ENCODE measurements at places on chromosomes 16 and 17.

GRCh38 chr16:78290395-78290794 lies 190.9 kb downstream of the WWOX start:
- DNase-seq: no peak

- DNase-seq: no peak
Observed at GRCh38 chr17:74183411-74183810, 20.1 kb upstream of the RPL38 start.

- DNase-seq: peak; percentile 80
Observed at GRCh38 chr17:5584383-5585286, at the start of gene NLRP1. Gene NLRP1, minus strand, starts transcription at chr17:5584509. Its CDS starts 552 bp downstream, at chr17:5583957.

- DNase-seq: no peak
Observed at GRCh38 chr16:1788095-1788707, 5.3 kb downstream of the IGFALS start.

- DNase-seq: no peak
Observed at GRCh38 chr16:87784812-87785211, 19.0 kb upstream of the KLHDC4 start.

GRCh38 chr16:14487579-14487978 lies 142.5 kb downstream of the PARN start:
- no peak for DNase-seq

DNA sequence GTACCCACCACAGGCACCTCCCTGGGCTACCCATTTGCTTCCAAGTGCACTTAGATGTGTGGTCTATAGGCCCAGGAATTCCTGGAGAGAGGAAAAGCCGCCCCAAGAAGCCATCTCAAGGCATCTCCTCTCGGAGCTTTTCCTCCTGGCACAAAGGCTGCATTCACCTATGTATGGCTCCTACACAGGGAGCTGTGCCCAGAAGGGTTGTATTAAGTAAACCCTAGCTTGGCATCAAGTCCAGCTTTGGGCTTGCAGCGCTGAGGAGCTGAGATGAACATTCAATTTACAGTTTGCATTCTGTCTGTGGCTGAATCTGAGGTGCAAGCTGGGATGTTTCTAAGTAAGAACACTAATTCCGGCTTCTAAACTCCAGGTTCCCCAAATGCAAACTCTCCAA lies 81.3 kb downstream of the CDYL2 start:
- DNase-seq: no peak

DNA sequence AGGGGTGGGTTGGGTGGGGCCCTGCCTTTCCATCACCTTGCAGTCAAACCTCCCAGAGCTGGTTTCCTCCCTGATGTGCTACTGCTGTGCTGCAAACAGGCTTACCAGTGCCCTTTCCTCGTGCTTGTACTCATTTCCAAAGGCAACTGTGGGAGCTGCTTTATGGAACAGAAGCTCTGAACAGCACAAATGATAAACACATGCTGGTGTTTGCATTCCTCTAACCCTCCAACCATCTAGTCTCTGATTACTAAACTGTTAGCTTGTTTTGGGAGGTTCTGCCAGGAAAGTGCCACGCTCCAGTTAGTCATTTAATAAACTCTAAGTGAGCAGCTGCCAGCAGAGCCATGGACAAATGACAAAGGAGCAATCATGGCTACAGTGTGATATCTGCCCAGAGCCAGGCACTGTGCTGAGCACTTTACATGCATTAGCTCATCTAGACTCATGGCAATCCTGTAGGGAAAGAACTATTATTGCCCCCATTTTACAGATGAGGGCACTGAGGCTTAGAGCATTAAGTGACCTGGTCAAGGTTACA lies 110.4 kb downstream of the VAT1L start:
- DNase-seq: no peak

DNA sequence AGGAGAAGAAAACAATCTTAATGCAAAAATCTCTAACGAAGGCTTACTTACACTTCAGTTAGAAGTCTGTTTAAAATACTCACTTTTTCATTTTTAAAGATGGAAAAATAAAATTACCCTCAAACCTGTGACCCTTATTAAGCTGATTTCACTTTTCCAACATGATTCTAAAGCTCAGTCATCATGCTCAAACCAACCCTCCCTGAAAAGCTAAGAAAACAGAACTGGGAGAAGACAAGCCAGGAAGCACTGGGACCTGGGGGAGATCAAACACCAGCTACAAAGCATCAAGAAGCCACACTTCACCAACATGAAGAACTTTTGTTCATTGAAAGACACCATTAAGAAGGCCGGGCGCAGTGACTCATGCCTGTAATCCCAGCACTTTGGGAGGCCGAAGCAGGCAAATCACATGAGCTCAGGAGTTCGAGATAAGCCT lies 88.8 kb downstream of the LITAF start:
- no peak for DNase-seq

DNA sequence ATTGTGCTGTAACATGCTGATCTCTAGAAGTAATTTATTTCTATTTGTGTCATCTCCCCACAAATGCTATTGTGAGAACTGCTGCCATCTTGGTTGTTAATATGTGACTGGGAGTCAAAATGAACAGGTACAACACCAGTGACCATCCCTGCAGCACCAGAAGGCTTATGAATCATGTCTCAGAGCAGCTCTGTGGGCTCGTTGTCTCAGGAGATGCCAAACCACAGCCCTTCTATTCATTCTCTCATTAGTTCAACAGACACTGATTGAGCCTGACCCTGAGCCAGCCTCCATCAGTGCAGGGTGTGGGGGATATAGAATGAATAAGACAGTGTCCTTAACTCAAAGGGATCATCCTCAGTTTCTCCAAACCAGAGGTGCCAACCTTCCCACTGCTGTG lies 92.5 kb downstream of the UTP18 start:
- DNase-seq: no peak

DNA sequence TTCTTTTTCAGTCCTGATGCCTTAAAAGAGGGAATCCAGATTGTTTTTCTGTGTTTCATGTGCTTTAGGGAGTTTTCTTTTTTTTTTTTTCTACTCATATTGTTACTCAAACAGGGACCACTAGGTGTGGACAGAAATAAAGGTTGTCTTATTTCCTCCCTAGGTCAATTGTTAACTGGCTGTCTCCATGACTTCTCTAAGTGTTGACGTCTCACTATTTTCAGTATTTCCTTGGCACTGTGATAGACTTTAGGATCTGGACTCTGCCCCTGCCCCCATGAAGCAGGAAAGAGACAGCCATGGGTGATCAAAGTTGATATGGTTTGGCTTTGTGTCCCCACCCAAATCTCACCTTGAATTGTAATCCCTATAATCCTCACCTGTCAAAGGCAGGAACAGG lies 73.7 kb downstream of the AKAP1 start:
- no peak for DNase-seq

- DNase-seq: no peak
Observed at GRCh38 chr16:7083096-7083495, 249.5 kb upstream of the RBFOX1 start.

- DNase-seq: no peak
Observed at GRCh38 chr16:17368951-17369350, 101.8 kb downstream of the XYLT1 start.

GRCh38 chr16:4452674-4453073 lies 21.8 kb downstream of the NMRAL1 start:
- no peak for DNase-seq

- no peak for DNase-seq
Observed at GRCh38 chr17:42118126-42118510, 3.0 kb downstream of the KAT2A start.

GRCh38 chr17:81814748-81815645 lies 11.0 kb downstream of the GCGR start:
- no peak for DNase-seq

- no peak for DNase-seq
Observed at GRCh38 chr17:79107499-79108231, 33.0 kb downstream of the ENGASE start.

GRCh38 chr16:84879569-84880487 lies 60.0 kb downstream of the CRISPLD2 start:
- DNase-seq: no peak

DNA sequence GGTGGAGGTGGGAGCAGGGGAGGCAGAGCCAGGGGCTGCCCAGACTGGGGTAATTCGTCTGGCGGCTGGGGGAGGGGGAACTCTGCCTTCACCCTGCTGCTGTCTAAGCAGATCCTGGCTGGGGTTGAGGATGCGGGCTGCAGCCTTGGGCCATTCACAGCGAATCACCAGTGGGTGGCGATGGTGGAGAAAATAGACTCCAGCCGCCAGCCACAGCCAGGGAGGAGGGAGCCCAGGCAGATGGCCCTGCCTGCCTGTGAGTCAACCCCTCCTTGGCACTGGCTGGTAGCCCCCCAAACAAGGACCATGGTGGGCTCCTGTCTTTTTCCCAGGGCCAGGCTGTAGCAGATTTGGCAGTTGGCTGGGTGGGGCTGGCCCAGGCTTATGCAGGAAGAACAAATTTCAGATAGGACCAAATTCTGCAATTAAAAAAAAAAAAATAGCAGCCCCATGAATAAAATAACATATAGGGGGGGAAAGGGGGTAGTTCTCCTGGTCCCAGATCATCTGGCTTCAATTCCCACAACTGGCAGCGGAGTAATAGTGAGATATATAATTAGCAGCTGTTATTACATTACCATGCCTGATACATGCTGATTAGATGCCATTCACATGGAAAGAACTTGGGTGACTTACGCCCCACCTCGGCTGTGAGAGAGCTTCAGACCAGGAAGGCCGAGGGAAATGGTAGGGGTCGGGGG lies 41.5 kb upstream of the CDH5 start:
- no peak for DNase-seq

DNA sequence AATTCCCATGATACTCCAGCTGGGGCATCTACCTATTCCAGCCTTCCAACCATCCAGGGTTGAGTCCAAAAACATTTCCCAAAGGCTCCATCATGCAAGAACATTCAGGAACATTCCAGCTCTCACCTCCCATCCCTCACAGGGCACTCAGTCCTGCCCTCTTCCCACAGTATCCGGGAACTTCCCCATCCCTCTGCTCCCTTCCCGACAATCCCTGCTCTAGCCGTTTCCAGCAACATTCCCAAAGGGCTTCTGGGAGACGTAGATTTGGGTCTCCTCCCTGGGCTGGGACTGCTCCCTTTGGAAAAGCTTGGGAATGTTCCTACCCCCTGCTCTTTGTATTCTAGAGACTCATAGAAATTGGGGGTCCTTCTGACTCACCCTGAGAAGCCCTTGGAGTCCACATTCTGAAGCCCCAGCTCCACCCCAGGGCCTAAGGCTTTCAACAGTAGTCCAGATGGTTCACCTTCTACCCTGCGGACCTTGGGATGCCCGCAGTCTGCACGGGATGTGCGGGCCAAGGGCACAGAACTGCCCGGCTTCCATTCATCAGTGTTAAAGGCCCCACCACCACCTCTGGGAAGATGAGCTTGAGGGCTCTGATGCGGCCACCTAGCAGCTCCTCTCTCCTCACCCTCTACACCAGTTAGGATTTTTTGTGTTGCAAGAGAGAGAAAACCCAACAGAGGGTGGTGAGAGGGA lies 25.4 kb downstream of the NGFR start:
- DNase-seq: no peak

- no peak for DNase-seq
Observed at GRCh38 chr16:75746359-75746758, 20.1 kb upstream of the CPHXL start.

DNA sequence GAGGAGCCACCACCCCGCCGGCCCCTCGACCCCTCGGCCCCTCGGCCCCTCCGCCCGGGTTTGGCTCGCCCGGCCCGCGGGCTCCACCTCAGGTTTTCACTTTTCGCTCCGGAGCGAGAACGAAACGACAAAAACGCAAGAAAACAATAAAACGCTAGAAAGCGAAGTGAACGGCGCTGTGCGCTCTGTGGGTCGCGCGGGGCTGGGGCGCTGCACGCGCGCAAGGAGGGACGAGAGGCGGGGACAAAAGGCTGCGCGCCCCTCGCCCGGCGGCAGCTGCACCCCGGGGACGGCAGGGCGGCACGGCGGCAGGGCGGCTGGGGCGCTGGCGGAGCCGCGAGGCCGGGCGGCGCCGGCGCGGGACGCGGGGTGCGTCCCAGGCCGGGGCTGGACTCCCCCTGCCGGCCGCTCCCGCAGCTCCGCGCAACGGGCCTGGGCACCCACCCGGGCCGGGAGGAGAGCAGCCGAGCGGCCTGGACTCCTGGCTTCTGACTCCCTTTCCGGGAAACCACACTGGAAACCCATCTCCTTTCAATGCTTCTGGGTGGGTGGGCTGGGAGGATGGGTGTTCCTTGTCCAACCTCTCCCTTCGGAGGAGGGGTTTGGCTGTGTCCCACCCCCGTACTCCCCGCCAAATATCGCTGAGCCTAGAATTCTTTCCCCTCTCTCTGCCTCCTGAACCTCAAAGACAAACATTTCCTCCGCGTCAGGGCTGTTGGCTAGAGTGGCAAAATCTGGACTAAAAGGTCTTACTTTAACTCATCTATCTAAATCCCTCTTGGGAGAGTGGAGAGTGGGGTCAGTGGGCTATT lies 9.9 kb downstream of the TBX2 start:
- no peak for DNase-seq

- no peak for DNase-seq
Observed at GRCh38 chr17:72346306-72346705, 225.5 kb downstream of the SOX9 start.

GRCh38 chr17:75130632-75131277 lies 787 bp downstream of the NT5C start:
- peak; percentile 41 for DNase-seq

DNA sequence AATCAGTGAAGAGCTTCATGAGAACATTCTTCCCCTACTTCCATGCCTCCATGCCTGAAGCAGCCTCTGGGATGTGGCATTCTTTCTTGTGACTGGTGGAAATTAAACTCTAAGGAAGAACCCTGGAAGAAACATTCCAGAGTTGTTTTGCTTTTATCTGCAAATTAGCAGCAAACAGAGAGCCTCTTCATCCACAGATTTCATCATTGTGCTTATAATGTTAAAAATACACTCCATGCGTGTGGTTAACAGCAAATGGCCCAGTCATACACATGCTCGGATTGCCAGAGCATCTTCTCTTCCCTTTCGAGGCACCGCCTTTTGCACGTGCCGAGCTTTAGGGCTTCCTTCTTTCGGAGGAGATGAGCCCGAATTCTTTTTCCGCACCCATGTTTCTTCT lies 411.3 kb downstream of the SNX29 start:
- DNase-seq: no peak

- no peak for DNase-seq
Observed at GRCh38 chr16:47463771-47464624, 2.9 kb downstream of the PHKB start.

- DNase-seq: no peak
Observed at GRCh38 chr17:77457572-77458201, 316.9 kb downstream of the SEC14L1 start.

GRCh38 chr16:62711797-62712196 lies 675.6 kb upstream of the CDH8 start:
- no peak for DNase-seq

DNA sequence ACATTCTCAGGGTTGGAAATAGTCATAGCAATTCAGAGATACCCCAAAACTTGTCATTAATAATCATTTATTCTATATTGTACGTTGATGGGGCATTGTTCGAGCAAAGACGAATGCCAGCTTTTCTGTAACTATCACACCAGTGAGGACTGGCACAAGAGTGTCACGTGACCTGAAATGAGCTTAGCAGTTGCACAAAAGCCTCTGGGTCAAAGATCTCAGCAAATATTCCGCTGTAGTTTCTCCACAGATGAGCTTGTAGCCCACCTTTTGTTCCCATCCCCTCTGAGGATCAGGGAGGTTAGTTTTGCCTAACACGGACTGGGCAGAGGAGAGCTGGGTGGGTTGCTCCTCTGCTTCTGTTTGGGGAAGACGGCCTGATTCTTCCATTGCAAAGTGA lies 18.2 kb downstream of the IRX3 start:
- DNase-seq: no peak

All from amniotic stem cell (primary cell).